Fibroblast of skin of right biceps (primary cell): ENCODE measurements at places on chromosomes 11 and 22.

DNA sequence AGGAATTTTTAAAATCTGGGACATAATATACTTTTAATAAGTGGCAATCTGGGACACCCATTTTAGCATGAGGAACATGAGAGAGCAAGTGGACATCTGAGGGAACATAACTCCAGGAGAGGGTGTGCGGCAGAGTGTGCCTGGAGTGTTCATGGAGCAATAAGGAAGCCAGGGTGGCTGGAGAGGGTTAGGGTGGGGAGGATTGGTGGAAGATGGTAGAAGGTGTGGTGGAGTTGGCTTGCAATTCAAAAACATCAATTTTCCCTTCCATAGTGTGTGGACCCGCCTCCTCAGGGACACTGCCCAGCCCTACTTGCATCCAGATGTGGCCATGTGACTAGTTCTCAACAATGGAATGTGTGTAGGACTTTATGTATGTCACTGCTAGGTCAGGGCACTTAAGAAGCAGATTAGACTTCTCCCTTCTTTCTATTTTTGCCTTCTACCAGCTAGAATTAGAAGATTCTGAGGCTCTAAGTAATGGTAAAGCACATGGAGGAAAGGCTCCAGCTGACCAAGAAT is 4.4 kb upstream of the DENND5A start:
- no peak for DNase-seq

DNA sequence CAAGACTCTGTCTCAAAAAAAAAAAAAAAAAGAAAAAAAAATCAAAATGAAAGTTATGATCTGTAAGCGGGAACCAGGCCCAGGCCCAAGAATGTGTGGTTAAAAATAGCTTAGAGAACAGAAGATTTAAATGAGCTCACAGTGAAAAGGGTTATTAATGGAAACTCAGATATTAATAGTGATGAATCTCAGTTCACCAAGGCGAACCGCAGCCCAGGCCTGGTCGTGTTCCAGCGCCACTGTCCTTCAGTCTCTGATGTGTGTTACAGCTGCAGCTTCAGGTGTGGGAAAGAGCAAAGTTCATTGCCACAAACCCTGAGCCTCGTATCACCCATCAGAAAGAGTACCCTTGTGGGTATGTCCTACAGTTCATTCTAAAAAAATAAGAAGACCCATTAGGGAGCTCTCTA is 107.1 kb downstream of the GAB2 start:
- peak; percentile 65 for DNase-seq

DNA sequence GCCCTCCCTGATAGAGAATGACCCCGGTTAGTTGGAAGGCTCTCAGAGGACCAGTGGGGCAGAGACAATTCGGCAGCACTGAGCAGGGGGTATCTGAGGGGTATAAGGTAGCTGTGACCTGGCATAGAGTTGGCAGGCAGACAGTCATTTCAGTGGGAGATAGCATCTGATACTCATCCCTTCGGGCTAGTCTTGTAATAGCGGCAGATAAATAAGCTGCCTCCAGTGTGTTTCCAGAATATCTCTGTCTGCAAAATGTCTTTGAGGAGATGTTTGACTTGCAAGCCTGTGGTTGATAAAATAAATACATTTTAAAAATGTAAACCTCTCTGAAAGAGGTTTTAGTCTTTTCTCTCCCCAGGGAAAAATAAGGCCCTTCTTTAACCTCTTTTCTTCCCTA is 54.2 kb downstream of the TEAD1 start:
- no peak for DNase-seq

DNA sequence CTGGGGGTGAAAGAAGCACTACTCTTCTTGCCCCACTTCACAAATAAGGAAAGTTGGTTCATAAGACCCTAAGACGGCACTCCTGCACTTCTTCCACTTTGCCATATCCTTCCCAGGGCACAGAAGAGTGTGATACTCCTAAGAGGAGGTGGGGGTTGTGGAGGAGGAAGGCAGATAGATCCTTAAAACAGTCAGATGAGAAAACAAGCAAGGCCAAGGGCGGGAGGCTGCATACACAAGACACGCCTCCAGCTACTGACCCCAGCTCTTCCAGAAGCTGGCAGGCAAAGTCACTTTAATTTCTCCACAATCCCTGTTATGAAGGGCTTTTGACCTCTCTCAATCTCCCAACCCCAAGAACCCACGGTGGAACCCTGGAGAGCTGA is 1.6 kb upstream of the CHRM4 start:
- no peak for DNase-seq

DNA sequence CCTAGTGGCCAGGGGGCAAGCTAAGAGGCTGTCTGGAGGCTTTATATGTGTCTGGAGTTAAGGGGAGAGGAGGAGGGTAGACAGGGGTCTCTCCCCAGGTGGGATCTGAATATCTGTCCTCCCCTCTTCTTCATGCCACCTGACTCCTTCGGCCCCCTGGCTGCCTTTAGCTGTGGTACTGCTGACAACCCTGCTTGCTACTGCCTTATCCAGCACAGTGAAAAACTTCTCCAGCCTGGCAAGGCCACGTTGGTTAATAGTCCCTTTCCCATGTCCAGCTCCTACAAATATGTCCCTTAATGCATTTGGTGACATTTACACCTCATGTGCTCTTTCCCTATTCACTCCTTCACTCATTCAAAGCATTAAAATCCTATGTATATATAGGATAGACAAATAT is 42.4 kb upstream of the NNMT start:
- no peak for DNase-seq

DNA sequence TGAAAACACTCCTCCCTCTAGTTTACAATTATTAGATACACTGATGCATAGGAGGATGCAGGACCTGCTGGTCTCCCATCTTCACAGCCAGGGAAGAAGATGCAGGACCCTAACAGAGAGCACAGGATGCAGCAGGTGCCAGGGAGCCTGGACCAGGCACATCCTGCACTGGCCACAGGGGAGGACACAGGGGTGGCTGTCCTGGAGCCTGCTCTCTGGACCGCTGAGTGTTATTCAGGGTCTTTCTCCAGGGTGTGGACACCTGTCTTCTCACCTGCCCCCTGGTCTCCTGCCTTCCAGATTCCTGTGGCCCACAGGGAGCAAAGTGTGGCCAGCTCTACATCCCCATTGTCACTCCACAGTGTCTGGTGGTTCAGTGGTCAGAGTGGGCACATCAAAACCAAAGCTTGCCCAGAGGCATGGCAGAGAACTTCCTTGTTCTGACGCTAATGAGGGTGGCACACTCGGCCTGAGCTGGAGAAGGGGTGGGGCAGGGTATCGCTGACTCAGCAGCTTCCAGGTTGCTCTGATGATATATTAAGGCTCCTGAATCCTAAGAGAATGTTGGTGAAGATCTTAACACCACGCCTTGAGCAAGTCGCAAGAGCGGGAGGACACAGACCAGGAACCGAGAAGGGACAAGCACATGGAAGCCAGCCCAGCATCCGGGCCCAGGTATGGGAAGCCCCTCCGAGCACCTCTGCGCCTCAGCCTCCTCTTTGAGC is at the start of gene APOBEC3A:
Gene APOBEC3A, plus strand, starts transcription at position 564 of the 725 bp plus-strand sequence. Its CDS starts 83 bp downstream, at position 647.
- no peak for DNase-seq

GRCh38 chr11:66332371-66333219 is 3.6 kb downstream of the RIN1 start:
- DNase-seq: no peak

- no peak for DNase-seq
Observed at GRCh38 chr11:112096194-112096593, 9.5 kb downstream of the SDHD start.

DNA sequence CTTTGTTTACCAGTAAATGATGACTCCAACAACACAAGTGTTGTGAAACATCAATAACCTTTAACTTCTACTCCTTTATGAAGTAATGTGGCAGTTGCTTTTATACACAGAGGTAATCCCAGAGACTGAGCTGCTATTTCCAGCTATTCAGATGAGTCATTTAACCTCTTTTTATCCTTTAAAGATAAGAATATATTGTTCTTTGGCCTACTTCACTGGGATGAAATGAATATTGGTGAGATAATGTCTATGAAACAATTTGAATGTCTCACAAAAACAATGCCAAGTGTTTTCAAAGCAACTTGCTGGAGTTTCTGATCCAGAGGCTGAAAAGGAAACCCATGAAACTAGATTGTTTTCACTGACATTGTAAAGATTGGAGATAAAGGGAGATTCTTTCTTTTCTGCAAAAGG is 564.4 kb upstream of the LUZP2 start:
- DNase-seq: peak; percentile 36

DNA sequence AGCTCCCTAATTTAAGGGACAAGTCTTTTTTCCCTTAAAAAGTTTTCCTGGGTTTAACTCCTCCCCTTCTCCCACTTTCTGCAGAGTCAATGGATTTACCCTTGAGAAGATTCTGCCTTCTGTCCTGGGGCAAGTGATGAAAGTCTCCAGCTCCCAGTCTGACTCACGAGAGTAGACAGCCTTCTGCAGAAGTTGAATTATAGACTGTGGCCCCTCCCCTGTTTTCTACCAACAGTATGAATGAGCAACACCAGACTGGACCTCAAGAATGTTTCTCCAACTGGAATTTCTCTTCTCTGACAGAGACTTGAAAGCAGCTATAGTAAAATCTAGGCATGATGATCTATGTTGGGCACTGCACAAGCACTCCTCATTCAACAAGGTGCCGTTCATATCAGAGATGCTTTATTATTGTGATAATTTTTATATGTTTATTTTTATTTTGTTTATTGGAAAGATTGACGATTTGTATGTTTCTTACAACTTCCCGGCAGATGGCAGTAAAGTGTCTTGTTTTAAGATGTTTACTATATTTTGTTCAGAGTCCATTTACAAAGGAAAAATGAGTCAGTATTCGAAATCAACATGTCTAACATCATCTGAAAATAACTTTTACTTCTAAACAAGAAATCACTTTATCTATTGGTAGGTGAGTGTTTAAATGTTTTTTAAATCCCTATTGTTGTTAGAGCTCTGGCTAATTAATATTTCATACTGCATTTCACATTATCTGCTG is 56.6 kb downstream of the LMO2 start:
- DNase-seq: peak; percentile 85

DNA sequence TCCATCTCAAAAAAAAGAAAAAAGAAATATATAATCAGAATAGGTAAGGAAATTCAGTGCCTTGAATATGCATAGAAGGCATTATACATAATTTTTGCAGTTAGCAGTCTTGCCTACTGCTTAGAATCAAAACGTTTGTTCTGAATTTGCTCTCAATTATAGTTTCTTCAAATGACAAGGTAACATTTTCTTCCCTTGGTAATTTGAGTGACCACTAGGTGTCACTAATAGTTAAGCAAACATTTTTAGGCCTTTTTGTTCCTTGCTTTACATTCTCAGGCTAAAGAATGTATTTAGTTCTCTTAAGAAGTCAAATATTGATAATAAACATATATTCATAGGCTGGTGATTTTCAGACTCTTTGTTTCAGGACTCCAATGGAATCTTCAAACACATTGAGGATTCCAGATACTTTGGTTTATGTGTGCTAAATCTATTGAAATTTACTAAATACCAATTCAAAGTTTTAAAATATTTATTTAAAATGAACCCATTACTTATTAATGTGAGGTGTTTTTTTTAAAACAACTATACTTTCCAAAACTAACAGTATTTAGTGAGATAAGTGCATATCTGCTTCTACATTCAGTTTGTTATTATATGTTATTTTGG is 55.0 kb upstream of the DEPDC7 start:
- peak; percentile 50 for DNase-seq

DNA sequence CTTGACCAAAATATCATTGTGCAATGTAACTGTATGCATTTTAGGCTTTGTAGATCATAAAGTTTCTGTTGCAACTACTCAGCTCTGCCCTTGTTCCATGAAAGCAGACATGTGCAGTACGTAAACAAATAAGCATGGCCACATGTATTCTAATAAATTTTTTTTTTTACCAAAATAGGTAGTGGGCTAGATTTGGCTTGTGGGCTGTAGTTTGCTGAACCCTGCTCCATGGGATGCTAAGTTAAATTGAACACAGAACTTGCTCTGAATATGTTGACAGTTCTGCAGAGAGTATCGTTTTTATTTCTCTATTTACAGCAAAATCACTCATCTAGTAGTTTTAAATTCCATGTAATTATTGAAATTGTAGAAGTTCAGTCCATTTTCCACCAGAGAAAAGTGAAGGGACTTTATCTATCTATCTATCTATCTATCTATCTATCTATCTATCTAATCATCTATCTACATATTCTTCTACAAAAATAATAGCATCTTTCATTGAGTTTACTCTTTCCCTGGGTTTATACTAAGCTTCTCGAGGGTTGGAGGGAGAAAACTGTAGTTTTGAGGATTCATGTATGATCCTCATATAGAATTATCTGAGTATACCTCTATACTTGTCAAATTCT is 9.5 kb upstream of the OOSP4A start:
- no peak for DNase-seq

- no peak for DNase-seq
Observed at GRCh38 chr11:76910620-76911414, 50.1 kb downstream of the ACER3 start.

DNA sequence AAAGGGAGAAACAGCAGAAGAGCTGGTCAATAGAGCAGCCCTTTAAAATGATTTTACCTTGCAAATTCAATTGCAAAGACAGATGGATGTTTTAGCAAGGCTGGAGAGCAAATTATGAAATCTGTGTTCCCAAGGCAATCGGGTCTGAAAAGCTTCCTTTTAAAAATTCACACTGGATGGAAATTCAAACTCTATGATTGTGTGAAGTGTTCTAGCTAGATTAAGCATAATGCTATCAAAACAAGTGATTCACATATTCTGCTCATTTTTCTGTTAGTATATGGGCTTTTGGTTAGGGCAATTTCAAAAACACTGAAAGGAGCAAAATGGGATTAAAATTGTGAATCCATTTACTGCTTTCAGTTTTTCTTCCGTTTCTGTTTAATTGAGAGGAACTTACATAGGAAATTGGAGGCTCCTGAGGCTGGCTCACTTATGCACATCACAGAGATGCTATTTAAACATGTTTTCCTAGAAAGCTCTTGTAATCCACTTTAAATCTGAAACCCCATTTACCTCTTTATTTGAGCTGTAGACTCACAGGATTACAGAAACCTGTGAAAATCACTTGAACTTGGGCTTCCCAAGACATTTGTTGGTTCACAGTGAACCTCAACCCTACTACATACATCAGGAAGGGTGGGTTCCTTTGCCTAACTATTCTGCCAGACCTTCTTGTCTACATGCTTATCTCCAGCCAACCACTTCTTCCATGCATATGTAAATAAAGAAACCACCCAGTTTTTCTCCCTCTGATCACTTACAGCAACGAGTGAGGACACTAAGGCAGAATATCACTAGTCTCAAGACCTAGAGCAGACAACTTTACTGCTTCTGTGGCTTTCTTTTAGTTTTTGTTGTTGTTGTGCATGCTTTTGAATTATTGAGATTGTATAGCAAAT is 201.9 kb upstream of the PITPNB start:
- DNase-seq: no peak

DNA sequence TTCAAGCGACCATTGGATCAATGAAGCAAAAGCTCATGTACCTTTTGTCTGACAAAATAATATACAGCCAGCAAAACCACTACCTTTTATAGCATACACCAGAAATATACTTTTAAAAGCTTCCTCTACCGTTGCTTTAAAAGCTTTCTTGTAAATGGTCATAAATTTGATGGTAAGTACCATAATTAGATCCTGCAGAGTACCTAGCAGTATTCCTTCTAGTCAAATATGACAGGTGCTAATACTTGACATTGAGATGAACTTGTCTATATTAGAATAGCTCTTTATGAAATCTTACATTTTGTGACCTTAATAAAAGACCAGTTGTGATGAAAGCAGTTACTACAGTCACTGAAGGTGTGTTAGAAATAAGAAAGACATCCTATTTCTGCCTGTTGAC is 340.5 kb upstream of the ANO3 start:
- DNase-seq: no peak

GRCh38 chr11:121159741-121160140 is 58.7 kb downstream of the TECTA start:
- DNase-seq: no peak
